Left cardiac atrium (tissue), 4 donors: ENCODE measurements at places on chromosomes 11 and 22.

DNA sequence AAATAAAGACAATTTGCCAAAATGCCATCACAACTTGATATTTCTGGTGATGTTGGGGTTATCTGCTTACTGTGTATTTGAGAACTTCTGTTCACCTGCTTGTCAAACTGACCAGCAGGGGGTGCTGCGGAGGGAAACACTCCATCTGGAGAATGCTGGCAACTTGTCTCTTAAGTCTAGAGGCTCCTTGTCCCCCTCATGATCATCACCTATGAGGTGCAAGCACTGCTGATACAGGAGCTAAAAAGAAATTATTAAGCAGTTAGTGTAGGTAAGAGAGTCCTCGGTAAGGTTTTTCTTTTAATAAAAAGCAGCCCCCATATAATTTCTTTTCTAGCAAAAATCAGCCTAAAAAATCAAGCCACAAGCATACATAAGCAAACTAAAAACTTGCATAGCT, 32.7 kb upstream of the GLYATL1B start:
- peak; percentile 58 for DNase-seq

DNA sequence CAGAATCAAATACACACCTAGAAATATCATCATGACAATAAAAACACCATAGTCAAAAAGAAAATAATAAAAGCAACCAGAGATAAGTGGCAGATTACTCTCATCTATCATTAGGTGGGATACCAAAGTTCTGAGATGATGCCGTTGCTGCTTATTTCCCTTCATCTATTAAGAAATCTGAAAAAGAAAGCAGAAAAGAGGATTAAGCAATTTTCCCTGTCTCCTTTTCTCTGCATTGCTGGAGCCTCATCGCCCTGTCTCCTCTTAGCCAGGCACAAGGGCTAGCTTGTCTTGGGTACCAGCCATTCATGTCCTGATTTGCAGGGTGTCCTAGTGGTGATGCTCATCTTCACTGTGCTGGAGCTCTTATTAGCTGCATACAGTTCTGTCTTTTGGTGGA, 3.9 kb upstream of the MS4A14 start:
- DNase-seq, result no peak

GRCh38 chr11:44532809-44533208, 32.7 kb upstream of the CD82 start:
- DNase-seq, result no peak

GRCh38 chr11:88038063-88038462, 137.2 kb downstream of the RAB38 start:
- DNase-seq, result no peak

- no peak for DNase-seq
Observed at GRCh38 chr11:20672575-20672974, 3.2 kb downstream of the NELL1 start.

- no peak for DNase-seq
Observed at GRCh38 chr11:115612046-115612730, 108.0 kb upstream of the CADM1 start.

- no peak for DNase-seq
Observed at GRCh38 chr11:44952082-44952481, 1.4 kb upstream of the TP53I11 start.

DNA sequence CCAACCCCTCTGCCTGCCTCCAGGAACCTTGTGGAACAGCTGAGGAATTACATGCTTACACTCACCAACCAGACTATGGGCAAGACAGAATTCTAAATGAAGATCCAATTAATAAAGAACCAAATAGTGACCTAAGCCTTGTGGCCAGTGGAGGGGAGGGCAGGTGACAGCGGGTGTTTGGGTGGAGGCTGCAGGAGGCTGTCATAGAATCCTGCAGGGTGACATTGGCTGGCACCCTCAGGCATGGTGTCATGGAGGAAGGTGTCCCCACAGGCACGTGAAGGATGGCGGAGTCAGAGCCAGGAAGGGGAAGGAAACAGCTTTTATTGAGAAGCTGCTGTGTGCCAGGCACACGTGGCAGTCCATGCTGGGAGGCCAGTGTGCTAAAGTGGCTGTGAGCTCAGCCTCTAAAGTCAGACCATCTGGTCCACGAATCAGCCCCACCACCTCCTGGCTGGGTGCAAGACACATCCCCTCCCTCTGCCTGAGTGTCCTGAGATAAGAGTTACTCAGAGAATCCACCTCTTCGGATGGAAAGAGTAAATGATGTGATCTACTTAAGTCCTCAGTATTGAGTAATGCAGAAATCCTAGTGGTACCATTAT, 8.7 kb downstream of the MYO18B start:
- peak; percentile 20 for DNase-seq

- DNase-seq, result no peak
Observed at GRCh38 chr22:36571991-36572390, 43.0 kb upstream of the EIF3D start.

GRCh38 chr22:26079009-26079408, 90.3 kb upstream of the SEZ6L start:
- no peak for DNase-seq

DNA sequence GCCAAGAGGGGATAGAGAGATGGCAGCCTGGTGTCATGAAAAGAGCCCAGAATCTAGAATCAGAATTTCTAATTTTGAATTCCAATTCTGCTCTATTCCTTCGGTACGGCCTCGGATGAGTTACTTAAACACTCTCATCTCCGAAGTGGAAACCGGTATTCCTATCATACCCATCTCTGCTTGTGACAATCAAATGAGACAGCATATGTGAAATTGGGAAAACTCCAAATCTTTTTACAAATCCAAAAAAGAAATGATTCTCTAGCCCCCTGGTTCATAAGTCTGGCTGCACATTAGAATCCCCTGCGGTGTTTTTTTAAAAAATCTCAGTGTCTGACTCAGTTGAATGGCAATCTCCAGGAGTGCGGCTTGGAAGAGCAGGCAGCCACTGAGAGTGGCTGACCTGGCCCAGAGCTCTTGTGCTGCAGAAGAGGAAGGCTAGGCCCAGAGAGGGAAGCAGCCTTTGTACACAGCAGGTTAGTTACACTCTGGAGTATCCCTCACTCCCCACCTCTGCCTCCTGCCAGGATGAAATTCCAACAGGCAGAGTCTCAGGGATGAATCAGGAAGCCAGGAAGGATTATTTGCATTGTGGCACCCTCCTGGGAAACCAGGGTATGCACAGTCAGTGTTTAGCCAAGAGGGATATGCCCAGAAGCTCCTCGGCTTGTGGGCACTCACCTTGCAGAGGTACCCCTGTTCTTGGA, 93.6 kb upstream of the ISX start:
- no peak for DNase-seq

- no peak for DNase-seq
Observed at GRCh38 chr11:12140186-12140793, 29.9 kb downstream of the MICAL2 start.

GRCh38 chr11:12770966-12771597, 96.9 kb downstream of the TEAD1 start:
- DNase-seq, result no peak

GRCh38 chr11:120024586-120024985, 113.3 kb downstream of the TRIM29 start:
- DNase-seq, result no peak

DNA sequence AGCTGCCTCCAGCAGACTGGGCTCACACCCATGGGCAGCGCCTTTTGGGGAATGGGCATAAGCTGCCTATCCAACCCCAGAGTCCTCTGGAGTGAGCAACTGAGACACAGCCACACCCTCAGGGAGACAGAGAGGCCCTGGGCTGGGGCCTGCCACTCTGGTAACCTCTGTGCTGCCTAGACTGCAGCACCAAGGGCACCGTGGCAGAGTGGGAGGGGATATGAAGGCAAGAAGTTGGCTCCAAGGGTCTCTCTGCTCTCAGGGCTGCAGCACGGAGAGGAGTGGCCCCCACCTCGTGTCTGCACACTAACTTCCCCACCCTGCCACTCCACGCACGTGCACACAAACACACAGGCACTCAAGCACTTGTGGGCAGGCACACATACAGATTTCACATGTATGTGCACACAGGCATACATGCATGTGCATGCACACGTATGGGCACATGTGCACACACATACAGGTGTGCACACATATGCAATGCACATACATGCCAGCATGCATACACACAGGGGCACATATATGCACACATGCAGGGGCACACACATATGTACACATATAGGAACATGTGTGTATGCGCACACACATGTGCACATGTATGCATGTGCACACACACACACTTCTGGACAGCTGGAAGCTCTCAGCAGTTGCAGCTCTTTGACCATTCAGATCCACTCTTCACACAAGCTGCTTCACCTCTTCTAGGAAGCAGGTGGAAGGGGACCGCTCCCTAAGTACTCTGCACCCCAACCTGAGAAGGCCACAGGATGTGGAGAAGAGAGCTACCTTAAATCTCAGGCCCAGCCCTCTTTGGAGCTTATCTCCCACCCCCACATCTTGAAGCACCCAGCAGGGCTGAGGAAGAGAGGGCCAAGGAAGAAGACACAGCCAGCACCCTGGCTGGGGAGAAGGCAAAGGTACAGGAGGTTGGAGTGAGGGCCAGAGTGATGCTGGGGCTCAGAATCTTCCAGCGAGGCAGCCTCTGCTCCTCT, 4.3 kb downstream of the IGSF9B start:
- no peak for DNase-seq

GRCh38 chr22:19291218-19291579, 320 bp downstream of the CLTCL1 start:
- DNase-seq, result peak; percentile 52

DNA sequence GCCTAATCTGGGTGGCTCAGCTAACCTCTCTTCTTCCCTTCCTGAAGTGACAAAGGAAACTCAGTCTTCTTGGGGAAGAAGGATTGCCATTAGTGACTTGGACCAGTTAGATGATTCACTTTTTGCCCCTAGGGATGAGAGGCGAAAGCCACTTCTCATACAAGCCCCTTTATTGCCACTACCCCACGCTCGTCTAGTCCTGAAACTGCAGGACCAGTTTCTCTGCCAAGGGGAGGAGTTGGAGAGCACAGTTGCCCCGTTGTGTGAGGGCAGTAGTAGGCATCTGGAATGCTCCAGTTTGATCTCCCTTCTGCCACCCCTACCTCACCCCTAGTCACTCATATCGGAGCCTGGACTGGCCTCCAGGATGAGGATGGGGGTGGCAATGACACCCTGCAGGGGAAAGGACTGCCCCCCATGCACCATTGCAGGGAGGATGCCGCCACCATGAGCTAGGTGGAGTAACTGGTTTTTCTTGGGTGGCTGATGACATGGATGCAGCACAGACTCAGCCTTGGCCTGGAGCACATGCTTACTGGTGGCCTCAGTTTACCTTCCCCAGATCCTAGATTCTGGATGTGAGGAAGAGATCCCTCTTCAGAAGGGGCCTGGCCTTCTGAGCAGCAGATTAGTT, 14.2 kb upstream of the UVRAG start:
- DNase-seq, result no peak

DNA sequence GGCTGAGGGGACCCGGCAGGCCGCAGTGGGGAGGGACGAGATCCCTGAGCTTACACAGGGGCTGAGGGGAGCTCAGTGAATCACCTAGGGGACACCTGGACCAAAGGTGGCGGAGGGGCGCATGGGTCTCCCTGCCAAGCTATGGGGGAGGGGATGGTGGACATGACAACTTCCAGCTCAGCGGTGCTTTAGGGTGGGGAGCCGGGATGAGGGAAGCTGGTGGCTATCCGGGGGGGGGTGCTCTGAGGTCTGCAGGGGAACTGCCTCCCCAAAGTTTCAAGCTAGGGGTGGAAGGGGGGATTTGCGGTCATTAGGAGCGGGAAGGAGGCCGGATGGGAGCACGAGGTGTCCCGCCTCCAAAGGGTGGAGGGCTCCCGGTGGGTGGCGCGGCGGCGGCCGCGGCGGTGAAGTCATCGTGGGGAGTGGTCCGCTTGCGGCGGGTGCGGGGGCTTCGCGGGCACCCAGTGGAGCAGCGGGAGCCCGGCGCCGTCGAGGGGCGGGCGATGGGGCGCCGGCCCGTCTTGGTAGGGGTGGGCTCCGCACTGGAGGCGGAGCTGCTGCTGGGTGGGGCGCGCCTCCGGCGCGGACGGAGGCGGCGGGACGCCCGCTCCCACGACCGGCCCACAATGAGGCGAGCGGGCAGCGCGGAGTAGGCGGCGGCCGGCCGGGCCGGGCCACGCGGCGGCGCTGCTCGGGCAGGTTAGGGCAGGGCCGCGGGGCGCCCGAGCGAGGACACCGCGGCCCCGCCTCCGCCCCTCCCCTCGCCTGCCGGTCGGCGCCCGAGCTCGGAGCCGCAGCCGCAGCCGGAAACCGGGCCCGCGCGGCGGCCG, at the start of gene MICALL1:
Gene MICALL1, plus strand, starts transcription at position 764 of the 830 bp plus-strand sequence. CDS start 126 bp downstream, outside the sequence.
- DNase-seq, result peak; percentile 80

GRCh38 chr11:44709966-44710365, 16.8 kb upstream of the TSPAN18 start:
- DNase-seq, result no peak

GRCh38 chr11:62702246-62702645, 5.0 kb downstream of the BSCL2 start:
- DNase-seq, result no peak

GRCh38 chr11:47431356-47432083, 5.3 kb upstream of the PSMC3 start:
- no peak for DNase-seq

DNA sequence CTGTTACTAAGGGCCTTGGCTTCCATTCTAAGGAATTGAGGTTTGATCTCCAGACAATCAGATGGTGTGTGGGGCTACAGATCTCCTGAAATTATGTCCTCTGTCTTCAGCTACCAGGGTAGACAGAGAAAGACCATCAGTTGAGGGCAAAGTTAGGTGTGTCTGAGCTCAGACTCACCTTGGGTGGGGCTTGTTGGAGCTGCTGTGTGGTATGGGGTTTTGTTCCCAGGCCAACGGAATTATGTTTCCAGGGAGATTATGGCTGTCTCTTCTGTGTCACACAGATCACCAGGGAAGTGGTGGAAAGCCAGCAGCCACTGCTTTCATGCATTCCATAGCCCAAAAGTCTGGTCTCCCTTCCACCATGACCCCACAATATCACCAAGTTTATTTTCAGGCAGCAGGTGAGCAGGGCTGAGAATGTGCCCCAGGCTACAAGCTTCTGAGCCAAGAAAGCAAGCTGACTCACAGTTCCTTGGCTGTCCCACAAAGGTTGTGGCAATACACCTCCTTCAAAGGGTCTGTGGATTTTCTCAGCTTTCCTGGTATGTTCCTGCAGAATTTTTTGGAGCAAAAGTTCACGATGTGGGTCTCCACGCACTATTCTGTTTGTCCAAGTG, 714.9 kb downstream of the LUZP2 start:
- DNase-seq, result no peak

- no peak for DNase-seq
Observed at GRCh38 chr11:32231909-32232493, 141.1 kb downstream of the RCN1 start.

GRCh38 chr11:36300650-36301049, 4.6 kb downstream of the PRR5L start:
- DNase-seq, result peak; percentile 64

GRCh38 chr22:27829620-27830019, 28.1 kb upstream of the MN1 start:
- DNase-seq, result no peak
